ENCODE measurements at places on chromosomes 12 and 14.

GRCh38 chr14:31106768-31107167 is 80.6 kb upstream of the STRN3 start:
- DNase-seq = no peak

DNA sequence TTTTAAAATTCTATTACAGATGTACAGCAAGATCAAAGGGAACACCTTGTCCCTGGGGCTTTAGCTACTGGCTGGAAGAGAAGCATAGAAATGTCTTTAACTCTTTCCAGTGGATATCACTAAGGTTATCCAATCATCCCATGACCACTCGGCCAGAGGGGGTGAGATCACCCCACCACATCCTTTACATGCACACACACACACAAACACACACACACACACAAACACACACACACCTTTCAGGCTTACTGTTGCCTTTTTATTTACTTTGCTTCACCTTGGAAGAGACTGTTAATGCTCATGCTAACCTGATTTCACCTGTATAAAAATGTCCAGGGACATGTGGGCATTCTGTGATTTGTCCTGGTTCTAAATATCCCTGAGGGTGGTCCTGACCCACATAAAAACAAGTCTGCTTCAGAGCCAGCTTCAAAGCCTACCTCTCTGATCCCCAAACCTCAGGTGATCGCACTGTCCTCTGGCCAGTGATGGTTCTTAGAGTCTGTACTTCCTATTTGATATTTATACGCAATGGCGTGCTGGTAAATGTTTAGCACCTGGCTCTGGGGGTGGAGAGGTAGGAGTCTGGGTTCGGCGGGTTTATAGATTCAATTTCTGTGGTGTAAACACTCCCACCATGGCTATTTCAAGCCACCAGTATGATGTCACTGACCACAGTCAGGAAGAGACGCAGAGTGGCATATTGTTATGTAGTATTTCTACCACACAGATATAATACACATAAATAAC is 166.1 kb upstream of the EEA1 start:
- no peak for DNase-seq

GRCh38 chr12:49413796-49414195 is 46.5 kb downstream of the SPATS2 start:
- no peak for DNase-seq

- DNase-seq = peak; percentile 91
Observed at GRCh38 chr14:102893452-102893851, 29.0 kb upstream of the AMN start.

GRCh38 chr14:61268812-61269211 is 12.3 kb downstream of the TMEM30B start:
- no peak for DNase-seq

DNA sequence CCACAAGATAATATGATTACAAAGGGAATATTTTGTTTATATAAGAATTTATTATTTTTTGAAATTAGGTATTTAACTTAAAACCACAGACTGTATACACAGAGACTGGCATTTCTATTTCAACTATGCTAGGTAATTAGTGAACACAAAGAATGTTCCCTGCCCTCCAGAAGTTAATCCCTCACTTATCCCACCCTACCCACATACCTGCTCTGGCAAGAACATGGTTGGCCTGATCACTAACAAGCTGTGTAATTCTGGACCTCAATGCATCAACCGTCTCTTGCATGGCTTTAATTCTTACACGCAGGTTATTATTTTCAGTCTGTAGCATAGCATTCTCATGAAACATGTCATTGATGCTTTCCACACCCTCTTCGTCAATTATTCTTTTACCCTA is 85.9 kb downstream of the KIF21A start:
- no peak for DNase-seq

DNA sequence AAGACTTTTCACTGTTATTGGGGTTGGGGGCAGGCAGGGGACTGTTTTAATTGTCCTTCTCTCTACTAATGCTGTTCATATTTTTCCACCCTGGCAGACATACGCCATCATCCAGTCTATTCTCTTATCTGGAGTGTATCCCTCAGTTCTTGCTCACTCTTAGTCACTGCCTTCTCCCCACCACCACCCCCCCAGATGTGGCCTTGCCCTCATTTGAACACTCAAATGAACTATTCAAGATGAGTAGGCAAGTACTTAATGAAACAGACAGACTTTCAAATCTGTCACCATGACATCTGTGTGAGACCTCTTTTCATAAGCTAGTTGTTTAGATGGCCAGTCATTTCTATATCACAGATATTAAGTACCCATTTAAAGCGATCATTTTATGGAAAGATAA is 10.1 kb downstream of the NUDT4 start:
- no peak for DNase-seq

- DNase-seq = no peak
Observed at GRCh38 chr14:102729268-102729667, 48.0 kb upstream of the TRAF3 start.

GRCh38 chr12:106113824-106114446 is 24.8 kb downstream of the NUAK1 start:
- no peak for DNase-seq

- no peak for DNase-seq
Observed at GRCh38 chr14:47744155-47744554, 68.8 kb upstream of the MDGA2 start.

GRCh38 chr14:76644855-76645518 is 116.3 kb upstream of the VASH1 start:
- DNase-seq = no peak

DNA sequence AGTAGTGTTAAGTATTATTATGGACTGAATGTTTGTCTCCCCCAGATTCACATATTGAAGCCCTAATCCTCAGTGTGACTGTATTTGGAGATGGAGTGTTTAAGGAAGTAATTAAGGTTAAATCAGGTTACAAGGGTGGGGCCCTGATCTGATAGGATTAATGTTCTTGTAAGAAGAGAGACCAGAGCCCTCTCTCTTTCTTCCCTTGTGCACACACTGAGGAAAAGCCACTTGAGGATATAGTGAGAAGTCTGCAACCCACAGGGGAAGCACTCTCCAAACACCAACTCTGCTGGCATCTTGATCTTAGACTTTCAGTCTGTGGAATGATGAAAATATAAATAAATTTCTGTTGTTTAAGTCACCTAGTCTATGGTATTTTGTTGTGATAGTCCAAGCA is 2.2 kb upstream of the KLRG1 start:
- DNase-seq = no peak

- DNase-seq = no peak
Observed at GRCh38 chr12:91040096-91040755, 17.6 kb downstream of the KERA start.
